ENCODE measurements at places on chromosomes 7 and 10. TPM values are rescaled to one million over a fixed set of nuclear protein-coding genes. Genes with fewer than 3 reads are reported as not detected.

Gene GRM3
- total RNA-seq: not detected

Gene SPDYE2
- not detected for total RNA-seq

Gene YKT6
- total RNA-seq: 153 TPM

Gene RBP3
- not detected for total RNA-seq

Gene AZGP1
- total RNA-seq: not detected

Gene ELN
- total RNA-seq: 16.6 TPM

Gene GJD4
- 13.9 TPM for total RNA-seq
